Stimulated activated CD8-positive, alpha-beta memory T cell treated with anti-CD3 and anti-CD28 coated beads, Interleukin-2, amount 100 ng/mL, for 1 hour (primary cell): ENCODE measurements at places on chromosomes 13 and 19.

GRCh38 chr13:106534639-106535551 lies 567 bp downstream of the EFNB2 start:
- DNase-seq, result no peak

- DNase-seq, result no peak
Measured at GRCh38 chr13:113365971-113366588, 2.1 kb upstream of the GRTP1 start.

DNA sequence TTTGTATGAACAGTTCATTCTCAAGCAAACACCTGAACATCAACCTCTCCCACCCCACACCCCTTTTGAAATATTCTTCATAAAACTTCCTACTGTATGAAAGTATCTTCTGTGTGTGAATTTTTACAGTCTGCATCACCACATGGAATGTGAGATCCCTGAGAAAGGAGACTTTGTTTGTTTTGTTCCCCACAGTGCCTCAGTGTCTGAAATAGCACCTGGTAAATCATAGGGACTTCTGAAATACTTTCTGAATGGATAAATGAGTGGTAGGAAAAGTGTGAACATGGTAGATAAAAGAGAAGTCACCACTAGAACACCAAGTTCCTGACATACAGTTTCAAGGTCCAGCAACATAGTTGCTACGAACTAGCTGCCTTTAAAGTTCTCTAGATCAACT lies 1071.2 kb downstream of the EFNB2 start:
- no peak for DNase-seq

- no peak for DNase-seq
Measured at GRCh38 chr19:43847884-43848283, 20.8 kb downstream of the ZNF283 start.

DNA sequence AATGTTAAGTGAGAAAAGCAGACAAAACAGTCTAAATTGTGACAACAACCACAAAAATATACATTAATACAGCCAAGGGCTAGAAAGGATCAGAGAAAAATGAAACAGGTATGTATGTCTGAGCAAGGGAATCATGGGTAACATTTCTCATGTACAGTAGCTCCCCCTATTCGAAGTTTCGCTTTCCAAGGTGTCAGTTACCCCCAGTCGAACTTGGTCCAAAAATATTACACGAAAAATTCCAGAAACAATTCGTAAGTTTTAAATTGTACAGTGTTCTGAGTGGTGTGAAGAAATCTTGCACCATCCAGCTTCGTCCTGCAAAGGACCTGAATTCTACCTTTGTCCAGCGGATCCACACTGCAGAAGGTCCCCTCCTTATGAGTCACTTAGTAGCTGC lies 1.8 kb upstream of the RNASEH2B start:
- no peak for DNase-seq

DNA sequence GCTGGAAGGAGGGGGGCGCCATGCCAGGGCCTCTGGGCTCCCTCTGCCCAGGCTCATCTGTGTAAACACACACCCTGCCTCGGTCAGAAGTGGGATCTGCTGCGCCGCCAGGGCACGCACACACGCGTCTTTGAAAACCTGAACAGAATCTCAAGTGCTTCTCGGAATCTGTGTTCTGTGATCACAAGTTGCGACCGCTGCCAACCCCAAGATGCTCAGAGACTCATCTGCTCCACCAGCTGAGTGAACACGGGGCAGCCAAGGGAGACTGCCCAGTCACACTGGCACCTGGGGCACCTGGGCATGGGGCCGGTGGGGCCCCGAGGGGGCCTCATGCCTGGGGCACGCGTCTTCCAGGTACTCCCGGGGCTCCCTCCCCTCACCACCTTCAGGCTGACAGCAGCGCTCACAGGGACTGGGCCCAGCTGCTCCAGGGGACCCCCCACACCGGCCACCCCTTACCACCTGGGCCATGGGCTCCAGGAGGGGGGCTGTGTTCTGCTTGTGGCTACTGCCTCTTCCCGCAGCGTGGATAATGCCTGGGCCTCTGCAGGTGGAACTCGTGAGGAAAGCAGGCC lies 59.0 kb downstream of the KLF2 start:
- DNase-seq, result no peak

DNA sequence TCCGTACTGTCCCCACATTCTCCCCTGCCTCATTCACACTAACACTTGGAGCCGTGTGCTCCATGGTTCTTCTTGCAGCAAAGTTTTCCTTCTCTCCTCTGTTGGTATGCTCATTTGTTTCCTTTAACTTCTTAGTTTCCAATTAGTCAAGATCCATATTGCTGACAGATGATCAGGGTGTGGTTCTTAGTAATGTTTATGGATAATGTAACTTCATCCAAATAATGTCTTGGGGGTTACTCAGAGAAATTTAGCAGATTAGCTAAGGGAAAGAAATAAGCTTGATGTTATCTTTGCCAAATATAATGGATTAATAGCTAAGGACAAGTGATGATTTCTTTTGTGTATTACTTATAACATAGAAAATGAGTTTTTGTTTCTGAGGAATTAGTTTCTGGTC lies 174.4 kb downstream of the NUFIP1 start:
- no peak for DNase-seq

DNA sequence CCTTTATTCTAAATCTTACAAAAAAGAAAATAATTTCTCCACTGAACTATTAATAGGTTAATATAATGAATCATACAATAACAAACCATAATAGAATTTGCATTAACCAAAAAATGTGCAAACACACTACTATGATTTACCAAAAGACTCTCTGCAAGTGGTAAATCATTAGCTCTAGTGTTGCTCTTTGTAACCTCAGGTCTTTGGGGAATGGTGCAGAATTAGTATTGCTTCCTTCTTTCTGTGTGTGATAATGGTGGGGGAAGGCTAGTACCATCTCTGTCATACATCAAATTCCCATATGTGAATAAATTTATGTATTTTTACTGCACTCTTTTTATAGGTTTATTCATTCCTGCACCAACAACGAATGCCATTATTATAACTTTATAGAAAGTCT lies 105.1 kb downstream of the COG6 start:
- no peak for DNase-seq

DNA sequence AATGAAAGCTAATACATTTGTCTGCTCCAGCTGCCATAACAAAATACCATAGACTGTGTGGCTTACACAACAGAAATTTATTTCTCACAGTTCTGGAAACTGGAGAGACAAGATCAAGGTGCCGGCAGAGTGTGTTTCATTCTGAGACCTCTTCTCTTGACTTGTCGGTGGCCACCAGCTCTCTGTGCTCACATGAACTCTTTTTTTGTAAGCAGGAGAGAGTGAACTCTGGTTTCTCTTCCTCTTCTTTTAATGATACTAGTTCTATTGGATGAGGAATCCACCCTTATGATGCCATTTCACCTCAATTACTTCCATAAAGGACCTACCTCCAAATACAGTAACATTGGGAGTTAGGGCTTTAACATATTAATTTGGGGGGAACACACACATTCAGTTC lies 11.7 kb downstream of the KCTD12 start:
- no peak for DNase-seq

- DNase-seq, result no peak
Measured at GRCh38 chr13:103250071-103250470, 183.9 kb upstream of the SLC10A2 start.

DNA sequence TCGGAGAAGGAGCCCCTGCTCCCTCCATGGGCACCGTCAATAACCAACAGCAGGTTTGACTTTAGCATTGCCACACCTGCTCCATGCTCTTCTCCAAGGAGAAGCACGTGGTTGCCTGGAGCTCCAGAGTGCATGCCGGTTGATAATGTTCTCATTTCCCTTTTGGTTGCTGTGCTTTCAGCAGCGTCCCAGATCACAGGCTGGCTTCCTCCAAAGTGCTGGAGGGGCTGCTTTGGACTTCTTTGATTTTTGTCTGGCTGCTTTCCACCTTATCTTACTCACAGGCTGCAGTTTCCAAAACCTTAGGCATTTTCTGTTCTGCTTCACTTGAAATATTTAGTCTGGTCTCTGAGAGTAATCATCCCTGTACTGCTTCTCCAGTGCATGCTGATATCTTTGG lies 123.8 kb upstream of the IRS2 start:
- no peak for DNase-seq

DNA sequence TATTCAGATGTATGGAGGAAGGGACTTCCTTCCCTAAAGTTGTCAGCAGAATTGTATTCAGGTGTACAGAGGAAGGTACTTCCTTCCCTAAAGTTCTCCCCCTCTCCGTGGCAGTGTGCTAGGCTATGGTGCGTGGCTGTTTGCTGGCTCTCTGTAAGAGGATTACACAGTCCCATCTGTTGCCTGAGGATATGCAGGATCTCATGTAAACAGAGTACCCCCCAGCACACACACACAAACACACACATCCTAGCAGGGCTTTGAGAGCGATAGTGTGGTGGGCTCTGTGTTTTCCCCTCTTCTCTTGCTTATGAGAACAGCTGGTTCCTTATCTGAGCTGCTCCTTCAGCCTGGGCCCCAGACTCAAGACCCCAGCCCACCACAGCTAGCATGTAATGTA lies 10.3 kb downstream of the NEK5 start:
- no peak for DNase-seq

- no peak for DNase-seq
Measured at GRCh38 chr19:12778017-12778904, 2.9 kb upstream of the HOOK2 start.

- peak; percentile 22 for DNase-seq
Measured at GRCh38 chr19:16587833-16588823, 15.9 kb upstream of the SLC35E1 start.

DNA sequence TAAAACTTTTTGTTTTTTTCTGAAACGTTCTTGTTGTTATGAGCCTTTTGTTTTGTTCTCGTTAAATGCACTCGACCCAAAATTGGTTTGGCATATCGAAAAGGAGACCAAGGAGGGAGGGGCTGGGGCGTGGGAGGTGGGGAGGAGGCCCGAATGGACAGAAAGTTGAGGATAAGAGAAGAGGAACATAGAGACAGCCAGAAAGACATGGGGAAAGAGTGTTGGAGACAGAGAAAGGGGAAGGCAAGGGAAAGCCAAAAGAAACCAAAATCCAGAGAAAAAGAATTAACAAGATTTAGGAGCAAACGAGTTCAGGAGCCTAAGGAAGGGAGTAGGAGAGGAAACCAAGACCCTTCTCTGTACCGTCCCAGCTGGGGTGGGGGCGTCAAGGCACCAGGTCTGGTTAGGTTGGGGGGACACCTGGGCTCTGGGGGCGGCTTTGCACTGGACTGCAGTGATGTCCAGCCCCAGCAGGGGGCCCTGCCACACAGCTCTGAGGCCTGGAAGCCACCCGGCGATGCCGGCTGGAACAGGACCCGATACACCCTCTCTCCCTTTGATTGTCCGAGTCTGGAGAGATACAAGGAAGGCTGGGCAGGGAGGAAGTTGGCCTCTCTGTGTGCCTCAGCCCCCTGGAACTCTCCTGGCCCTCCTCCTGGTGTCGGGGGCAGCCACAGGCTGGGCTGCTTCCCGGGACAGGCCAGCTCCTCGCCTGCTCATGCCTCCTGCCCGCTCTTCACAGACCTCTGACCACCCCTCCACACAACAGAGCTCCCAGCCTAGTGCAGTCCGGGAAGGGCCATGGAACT lies 11.6 kb upstream of the ASF1B start:
- DNase-seq, result peak; percentile 30

GRCh38 chr19:46927106-46927505 lies 66.3 kb downstream of the ARHGAP35 start:
- DNase-seq, result no peak

DNA sequence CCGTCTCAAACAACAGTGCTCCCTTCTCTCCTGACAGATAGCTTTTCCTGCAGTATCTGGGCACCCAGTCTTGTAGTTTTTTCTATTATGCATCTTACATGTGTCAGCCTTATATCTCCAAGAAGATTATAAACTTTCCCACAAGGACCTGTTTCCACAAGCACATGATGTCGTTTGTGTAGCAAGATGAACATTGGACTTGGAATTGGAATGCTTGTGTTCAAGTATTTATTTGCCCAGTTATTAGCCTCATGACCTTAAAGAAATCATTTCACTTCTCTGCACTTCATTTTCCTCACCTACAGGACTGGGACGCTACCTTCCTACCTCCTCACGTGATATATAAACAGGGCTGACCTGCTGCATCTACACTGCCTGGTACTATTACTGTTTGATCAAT lies 21.5 kb downstream of the SHISA2 start:
- no peak for DNase-seq

DNA sequence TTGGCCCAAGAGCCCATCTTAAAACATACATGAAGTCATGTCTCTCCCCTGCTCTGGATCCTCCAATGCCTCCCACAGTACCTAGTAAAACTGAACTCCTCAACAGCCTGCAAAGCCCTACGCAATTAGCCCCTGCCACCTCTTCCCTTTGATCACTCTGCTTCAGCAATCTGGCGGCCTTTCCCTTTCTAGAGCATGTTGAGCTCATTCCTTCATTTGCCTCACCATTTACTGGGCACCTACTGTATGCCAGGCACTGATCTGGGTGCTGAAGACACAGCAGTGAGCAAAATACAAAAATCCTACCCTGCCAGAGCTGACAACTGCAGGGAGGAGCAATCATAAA lies 2.9 kb downstream of the KEAP1 start:
- no peak for DNase-seq

GRCh38 chr19:18322318-18322758 lies 538 bp downstream of the LSM4 start:
- DNase-seq, result no peak

- no peak for DNase-seq
Measured at GRCh38 chr19:34319785-34320184, 45.2 kb upstream of the GPI start.

DNA sequence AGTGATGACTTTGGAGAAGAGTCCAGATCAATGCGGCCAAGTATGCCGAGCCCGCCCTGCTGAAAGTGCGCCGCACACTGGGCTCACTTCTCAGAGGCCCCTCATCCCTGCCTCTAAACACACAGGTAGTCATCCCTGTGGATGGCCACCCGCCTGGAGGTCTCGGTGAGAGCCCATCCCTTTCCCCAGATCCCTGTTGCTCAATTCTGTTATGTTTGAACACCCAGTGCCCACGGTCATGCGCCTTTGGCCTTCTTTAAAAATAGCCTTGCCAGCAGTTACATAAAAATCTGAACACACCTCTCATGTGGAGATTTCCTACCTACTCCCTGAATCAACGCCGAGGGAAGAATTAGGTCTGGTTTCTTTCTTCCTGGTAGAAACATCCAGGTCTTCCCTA lies 11.9 kb downstream of the ELAVL1 start:
- DNase-seq, result no peak
